T-helper 1 cell (primary cell): ENCODE measurements at places on chromosomes 12 and 14.
A peak's percentile ranks its signal among the peaks of the same experiment; 100 is the strongest.

DNA sequence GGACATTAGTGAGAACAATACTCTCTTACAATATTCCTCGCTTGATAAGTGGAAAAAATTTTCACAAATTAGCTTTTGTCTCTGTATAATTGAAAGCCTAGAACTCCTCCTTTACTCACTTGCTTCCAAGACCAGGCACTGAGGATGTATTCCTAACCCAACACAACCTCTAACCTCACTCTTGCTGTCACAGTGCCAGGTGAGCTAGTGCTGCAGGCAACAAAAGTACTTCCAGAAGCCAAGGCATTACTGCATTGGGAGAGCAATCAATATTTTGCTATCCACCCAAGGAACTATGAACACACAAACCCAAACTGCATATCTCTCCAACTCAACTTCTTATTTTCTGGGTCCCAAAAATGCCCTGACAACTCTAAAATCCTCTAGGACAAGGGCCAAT, 1081.0 kb downstream of the VRK1 start:
- no peak for DNase-seq

DNA sequence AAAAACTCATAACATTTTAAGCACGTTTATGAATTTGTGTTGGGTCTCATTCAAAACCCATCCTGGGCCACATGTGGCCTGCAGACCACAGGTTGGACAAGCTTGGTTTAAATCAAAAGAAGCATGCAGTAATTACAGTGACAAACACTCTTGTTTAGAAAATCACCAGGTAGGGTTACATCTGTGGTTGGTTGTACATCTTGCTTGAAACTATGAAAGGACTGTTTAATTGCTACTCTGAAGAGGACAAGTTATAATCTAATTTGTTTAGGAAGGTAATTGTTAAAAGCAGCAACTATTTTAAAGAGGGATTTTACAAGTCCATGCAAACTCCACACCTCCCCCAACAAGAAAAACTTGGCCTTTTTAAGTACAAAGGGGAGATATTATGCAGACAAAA, 4.0 kb downstream of the TRIP11 start:
- no peak for DNase-seq

- no peak for DNase-seq
Observed at GRCh38 chr12:120101617-120102016, 14.9 kb downstream of the RAB35 start.

GRCh38 chr12:39975374-39975918, 130.4 kb downstream of the SLC2A13 start:
- DNase-seq: no peak

GRCh38 chr14:96403409-96403808, 11.5 kb downstream of the AK7 start:
- DNase-seq: no peak

GRCh38 chr14:89600950-89601826, 184.2 kb upstream of the FOXN3 start:
- no peak for DNase-seq

DNA sequence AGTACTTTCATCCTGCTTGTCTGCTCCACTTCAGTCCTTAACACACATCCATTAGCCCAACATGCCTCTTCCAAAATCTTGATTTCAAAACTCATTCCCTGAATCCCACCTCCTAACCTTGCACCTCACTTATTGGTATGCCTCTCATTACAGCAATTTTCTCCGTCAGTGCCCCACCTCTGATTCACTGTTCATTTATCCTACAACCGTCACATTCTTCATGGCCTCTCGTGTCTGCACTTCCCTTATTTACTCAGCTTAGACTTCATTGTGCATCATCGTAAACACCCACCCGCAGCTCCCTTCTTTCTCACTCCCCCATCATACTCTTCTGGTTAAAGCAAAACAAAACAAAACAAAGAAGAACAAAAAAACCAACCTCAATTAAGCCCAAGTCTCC, 160.6 kb upstream of the HMGA2 start:
- DNase-seq: no peak

GRCh38 chr12:44405297-44405696, 470.8 kb downstream of the NELL2 start:
- DNase-seq: no peak

DNA sequence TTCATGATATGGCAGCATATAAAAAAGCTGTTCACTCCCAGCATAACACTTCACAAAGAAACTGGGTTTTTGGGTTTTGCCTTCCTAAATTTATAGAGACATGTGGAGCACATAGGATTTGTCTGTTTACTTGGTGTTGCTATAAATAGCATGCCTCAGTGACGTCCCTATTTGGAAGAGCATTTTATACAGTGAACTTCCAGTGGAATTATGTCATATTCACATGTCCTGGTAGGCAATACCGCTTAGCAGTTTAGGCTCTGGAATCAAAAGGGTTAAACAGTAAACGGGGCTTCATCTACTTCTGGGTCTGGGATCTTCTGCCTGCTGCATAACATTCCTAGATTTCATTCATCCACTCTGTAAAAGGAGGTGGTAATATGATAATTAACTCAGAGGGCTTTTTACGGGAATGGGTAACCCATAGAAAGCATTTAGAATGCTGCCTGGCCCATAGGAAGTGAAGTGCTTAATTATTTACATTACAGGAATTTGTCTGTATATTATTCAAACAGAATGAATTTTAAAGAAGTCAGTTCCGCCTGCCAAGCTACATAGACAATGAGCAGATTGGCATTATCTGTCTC, 396.1 kb downstream of the TMTC2 start:
- DNase-seq: no peak

DNA sequence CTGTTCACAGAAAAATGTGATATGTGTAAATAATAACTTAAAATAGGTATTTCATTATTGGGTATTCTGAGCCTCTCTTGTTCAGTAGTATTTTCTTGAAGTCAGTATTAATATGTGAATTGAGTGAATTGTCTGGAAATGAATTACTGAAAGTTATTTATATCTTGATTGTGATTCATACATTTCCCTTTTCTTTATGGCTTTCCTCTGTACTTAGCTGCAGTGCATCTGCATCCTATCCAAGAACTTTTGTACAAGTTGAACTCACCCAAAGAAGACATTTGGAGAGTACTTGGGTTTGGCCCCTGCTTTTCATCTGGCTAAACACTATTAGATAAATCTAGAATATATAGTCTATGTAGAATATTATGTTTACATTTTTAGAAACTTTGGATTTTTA, 326.0 kb downstream of the RAD51B start:
- DNase-seq: no peak

- DNase-seq: no peak
Observed at GRCh38 chr14:94936401-94936892, 166.5 kb upstream of the GSC start.

GRCh38 chr14:75252254-75252837, 26.3 kb upstream of the FOS start:
- DNase-seq: no peak

DNA sequence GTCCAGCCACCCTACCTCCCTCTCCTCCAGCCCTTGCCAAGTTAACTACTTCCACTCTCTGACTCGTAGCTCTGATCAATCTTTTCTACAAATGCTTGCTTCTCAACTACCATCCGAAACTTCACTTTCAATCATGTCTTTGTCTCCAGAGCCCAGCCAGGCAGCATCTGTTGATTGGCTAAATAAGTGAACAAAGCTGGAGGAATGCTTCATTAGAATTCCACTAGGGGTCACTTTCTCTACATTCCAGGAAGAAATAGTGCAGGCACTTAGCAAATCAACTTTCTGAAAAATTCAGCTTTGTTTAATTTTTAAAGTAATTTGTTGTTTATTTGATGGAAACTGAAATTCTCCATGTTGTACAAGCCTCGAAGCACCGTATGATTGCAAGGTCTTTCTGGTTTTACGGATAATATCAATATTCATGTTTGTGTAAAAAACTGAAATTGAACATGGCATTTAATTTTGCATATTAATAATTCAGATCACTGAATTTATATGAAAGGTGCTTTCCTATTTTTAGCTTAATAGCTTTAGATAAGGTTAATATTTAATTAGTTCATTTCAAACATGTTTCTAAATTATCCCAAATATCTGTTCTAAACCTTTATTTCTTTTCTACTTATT, 32.4 kb upstream of the HELB start:
- DNase-seq: peak; percentile 66

DNA sequence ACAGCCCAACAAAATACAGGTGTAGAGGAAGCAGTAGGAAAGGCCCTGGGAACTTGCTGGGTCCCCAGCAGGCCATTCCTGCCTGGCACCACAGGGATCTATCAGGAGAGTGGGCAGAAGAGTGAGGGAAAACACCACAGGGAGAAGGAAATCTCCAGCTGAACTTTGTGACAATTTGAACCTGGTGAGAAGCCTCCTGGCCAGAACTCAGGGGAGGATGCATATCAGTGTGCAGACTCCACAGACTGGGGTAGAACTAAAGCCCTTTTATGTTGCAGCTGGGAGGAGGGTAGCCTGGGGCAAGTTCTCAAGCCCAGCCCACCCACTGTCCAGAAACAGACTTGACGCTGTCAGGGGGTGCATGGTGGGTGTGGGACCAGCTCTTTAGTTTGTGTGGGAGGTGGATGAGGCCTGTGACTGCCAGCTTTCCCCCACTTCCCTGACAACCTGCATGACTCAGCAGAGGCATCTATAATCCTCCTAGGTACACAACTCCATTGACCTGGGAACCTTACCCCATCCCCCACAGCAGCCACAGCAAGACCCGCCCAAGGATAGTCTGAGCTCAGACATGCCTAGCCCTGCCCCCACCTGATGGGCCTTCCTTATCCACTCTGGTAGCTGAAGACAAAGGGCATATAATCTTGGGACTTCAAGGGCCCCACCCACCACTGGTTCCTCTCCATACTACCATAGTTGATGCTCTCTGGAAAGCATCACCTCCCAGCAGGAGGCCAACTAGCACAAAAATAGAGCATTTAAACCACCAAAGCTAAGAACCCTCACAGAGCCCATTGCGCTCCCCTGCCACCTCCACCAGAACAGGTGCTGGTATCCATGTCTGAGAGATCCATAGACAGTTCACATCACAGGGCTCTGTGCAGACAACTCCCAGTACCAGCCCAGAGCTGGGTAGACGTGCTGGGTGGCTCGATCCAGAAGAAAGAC, 28.9 kb downstream of the PNN start:
- DNase-seq: no peak

GRCh38 chr14:54754623-54755386, 147.8 kb downstream of the GCH1 start:
- no peak for DNase-seq

DNA sequence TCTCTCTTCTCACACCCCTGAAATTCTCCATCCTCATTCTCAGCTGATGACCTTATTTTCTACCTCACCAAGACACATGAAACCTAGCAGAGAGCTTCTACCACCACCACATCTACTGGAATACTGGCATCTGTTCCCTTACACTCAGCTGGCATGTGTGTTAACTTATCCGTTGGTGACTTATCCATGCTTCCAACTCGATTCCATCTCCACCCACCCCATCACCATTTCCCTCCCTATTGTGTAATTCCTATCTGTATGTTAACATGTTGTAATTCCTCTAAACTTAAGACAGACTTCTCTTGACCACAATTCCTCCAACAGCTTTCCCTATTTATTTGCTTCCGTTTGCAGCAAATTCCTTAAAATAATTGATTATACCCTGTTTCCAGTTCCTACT, 15.4 kb downstream of the C1S start:
- no peak for DNase-seq

- DNase-seq: no peak
Observed at GRCh38 chr14:90288651-90289355, 32.5 kb downstream of the PSMC1 start.

- DNase-seq: no peak
Observed at GRCh38 chr12:65022960-65023359, 98.1 kb downstream of the WIF1 start.

DNA sequence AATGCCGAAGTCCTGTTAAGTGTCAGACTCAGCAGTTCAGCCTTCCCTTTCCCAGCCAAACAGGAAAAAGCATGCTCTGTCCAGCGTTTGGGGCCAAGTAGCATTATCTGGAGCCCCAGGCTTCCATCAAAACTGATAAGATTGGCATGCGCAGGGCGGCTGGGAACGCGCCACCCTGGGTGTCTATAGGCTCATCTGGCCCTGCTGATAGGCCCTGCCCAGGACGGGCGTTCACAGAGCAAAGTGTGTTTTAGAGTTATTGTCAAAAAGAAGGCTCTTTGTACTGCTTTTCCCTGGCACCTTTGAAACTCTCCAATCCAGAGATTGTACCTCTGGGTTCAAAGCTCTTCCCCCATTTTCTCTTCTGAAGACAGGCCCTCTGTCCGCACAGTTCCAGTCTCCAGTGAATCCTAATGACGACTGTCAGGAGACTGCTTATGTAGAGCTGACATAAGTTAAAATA, at the start of gene ART4:
ART4 (minus strand) TSS at position 102 of the 463 bp plus-strand sequence. CDS start 413 bp downstream, outside the sequence.
- no peak for DNase-seq

DNA sequence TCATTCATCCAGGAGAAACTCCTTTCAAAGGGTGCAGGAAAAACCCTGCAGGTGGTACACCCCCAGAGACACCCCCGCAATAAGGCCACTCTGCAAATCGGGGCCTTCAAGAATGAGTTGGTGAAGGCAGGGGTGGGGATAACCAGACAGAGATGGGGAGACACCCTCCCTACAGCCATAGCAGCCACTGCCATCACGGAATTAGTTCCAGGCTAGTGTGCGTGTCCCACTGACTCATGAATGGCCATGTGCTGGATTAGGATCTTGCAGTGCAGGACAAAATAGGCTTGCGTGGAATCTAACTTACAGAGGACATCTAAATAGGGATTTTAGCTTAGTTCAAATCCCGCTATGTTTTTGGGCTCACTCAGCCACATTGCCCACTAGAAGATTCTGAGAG, 37.8 kb downstream of the SPRING1 start:
- no peak for DNase-seq

- no peak for DNase-seq
Observed at GRCh38 chr12:24707334-24707733, 241.6 kb downstream of the BCAT1 start.

- no peak for DNase-seq
Observed at GRCh38 chr12:106584104-106585064, 1.6 kb downstream of the RFX4 start.

GRCh38 chr14:75579338-75579864, 981 bp downstream of the FLVCR2 start:
- DNase-seq: no peak

- no peak for DNase-seq
Observed at GRCh38 chr14:54698501-54698900, 131.6 kb downstream of the SAMD4A start.

- DNase-seq: no peak
Observed at GRCh38 chr12:57240066-57240921, 10.7 kb downstream of the STAC3 start.

DNA sequence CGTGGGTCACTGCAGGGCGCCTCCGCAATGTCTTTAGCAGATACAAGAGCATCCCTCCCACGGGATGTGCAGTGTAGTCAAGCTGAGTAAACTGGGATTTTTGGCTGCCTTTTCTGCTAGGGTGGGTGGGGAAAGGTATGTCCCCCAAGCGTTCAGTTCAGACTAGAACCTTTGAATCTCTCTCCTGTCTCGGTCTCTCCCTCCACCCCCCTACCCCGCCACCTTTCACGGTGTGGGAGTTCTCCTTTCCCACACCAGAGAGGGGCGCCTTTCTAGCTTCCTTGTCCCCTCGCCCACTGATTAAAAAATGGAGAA, 525 bp upstream of the FAR2 start:
- DNase-seq: no peak

- DNase-seq: no peak
Observed at GRCh38 chr14:100906420-100906819, 2.9 kb upstream of the RTL1 start.
